ENCODE measurements at places on chromosomes 13 and 19.

GRCh38 chr13:97384371-97384770 is 49.6 kb upstream of the RAP2A start:
- DNase-seq: no peak

GRCh38 chr19:46892252-46893179 is 31.7 kb downstream of the ARHGAP35 start:
- DNase-seq: no peak

GRCh38 chr13:52673465-52673864 is 20.8 kb downstream of the SUGT1 start:
- DNase-seq: peak; percentile 22

DNA sequence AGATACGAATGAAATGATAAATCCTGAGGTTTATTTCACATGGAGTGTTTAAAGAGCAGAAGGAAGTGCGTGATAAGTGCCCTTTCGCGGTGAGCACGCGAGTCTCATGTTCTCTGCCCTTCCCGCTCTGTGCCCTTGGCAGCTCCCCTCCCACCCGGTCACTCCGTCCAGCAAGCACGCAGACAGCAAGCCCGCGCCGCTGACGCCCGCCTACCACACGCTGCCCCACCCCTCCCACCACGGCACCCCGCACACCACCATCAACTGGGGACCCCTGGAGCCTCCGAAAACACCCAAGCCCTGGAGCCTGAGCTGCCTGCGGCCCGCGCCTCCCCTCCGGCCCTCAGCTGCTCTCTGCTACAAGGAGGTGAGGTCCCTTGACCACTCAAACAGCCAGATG is 37.4 kb upstream of the TEX29 start:
- DNase-seq: peak; percentile 7

- peak; percentile 49 for DNase-seq
Observed at GRCh38 chr19:5354403-5354802, 13.8 kb upstream of the PTPRS start.

- no peak for DNase-seq
Observed at GRCh38 chr13:54347531-54347930, 1318.9 kb downstream of the OLFM4 start.

- DNase-seq: no peak
Observed at GRCh38 chr13:101959016-101959415, 442.8 kb downstream of the FGF14 start.

DNA sequence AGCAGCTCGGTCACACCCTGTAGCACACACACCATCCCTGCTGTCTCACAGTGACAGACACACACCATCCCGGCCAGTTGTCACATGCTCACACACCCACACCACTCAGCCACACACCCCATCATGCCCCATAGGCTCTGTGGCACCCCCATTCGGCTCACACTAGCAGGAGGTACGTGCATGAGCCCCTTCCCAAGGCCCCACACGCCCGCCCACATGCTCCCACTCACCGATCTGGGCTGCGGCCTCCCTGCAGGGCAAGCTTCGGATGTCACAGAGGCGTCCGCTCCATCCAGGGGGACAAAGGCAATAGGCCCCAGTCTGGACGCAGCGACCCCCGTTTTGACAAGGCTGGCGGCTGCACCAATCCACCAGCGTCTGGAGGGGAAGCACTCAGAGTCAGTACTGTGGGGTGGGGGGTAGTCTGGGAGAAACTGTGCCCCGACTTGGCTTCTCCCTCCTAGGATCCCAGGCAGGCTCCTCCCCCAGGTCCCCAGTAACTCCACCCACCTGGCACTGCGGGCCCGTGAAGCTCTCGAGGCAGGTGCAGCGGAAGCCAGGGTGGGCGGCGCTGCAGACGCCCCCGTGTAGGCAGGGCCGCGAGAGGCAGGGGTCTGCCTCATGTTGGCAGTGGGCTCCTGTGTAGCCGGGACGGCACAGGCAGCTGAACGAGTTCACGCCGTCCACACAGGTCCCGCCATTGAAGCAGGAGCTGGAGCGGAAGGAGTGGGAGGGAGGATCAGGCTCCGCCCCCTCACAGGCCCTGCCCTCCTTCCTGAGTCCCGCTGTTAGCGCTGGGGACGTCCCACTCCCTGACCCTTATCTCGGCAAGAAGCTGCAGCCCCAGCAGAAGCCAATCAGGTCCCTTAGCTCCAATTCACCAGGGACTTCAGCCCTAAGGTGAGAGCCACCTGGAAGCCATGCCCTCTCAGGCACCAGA is 20.1 kb downstream of the NOTCH3 start:
- peak; percentile 63 for DNase-seq

DNA sequence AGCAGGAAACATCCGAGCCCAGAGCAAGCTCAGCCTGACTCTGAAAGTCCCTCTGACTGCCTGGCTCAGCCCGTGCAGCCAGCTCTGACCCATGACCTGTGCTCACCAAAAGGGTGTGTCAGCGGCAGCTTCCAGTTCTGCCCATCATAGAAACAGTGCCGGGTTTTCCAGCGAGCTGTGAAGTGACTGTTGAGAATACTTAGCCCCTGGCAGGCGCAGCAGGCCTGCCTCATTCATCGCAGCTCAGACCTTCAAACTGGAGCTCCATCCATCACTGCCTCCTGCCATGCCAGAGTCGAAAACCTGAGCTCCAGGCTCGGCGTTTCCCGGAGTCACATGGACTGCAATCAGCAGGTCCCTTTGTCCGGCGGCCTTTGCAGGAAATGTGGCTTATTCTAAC is 16.3 kb upstream of the GSX1 start:
- DNase-seq: no peak

DNA sequence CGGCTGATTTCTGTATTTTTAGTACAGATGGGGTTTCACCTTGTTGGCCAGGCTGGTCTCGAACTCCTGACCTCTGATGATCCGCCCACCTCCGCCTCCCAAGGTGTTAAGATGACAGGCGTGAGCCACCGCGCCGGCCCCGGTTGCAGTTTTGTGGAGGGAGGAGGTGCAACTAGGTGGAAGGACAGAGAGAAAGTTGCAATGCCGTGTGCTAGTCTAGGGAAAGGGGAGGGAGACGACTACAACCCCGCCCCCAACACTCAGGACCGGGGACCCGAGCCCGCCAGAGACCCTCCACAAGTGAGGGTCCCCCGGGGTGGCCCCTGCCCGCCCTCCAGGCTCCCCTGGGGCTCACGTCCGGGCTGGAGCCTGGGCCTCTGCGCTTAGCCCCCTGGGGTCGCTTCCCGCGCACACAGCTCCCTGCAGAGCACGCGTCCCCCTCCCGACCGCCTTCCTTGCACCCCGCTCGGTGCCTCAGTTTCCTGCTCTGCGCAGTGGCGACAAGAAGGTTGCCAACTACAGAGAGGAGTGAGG is 1.2 kb upstream of the ARID3A start:
- DNase-seq: peak; percentile 46

DNA sequence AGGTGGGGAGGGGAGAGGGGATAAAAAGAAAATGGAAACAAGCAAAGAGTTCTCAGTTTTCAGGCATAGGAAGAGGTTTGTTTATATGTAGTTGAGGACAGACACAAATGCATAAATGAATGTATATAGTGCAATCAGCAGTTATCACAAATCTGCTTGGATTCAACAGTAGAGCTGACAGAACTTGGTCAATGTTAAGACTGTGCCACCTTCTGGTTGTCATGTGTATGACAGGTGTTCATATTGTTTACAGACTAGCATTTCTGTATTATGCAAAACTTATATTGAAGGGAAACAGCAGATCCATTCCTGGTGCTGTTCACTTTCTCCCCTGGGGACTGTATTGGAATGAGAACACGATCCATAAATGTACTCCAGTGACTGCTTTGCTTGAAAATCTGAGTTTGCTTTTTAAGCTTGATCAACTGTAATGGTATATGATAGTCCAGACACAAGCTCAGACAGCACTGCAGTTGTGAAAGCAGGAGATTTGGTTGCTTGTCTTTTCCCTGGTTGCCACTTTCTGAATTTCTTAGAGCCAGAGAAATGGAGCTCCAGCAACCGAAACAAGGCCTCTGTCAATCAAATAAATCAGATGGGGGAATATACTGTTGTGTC is 319.5 kb upstream of the OBI1 start:
- DNase-seq: peak; percentile 80

GRCh38 chr13:113785051-113786010 is 26.3 kb downstream of the TMEM255B start:
- no peak for DNase-seq

GRCh38 chr19:17751103-17751911 is at the start of gene FCHO1:
Gene FCHO1, plus strand, starts transcription at chr19:17751477. Its CDS starts 3,688 bp downstream, at chr19:17755165.
- peak; percentile 88 for DNase-seq

DNA sequence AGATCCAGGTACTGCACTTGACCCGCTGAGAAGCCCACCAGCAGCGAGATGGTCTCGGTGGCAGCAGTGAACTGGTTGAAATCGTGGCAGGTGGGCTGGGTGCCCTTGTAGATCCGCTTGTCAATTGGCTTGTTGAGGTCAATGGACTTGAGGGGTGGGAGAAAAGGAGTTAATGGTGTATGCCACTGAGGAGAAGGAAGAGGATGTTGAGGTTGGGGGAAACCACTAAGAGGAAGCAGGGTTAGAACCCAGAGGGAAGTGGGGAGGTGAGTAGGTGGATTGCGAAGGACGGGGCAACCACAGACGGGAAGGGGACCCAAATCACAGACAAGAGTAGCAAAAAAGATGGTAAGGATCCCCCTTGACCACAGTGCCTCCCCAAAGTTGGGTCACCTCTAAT is 1.7 kb downstream of the DMWD start:
- DNase-seq: peak; percentile 88

DNA sequence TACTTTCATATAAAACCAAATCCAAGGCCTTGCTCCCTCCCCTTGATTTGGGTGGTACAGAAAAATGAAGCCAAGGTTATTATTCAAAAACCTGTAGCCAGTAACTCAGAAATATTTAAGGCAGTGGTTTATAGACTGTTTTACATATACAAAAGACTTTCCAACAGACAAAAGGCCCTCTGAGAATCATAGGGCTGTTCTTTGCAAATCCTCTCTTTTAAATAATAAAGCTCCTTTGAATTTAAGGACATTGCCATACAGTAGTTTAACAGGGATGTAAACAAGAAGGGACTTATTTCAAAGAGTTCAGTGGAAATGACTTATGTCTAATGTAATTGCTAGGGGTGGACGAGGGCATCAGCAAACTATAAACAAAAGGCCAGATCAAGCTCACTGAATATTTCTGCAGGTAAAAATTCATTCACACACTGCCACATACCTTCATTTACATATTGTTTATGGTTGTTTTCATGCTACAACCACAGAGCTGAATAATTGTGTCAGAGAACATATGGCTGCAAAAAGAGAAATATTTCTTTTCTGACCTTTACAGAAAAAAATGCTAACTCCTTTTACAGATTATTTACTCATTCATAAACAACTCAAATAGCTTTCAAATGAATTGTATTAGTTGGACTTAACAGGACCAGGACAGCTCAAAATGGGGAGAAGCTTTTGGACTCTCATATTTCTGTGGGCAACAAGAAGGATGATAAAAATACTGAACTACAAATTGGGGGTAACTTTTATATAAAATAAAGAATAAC is 665.6 kb downstream of the SLITRK1 start:
- DNase-seq: no peak

DNA sequence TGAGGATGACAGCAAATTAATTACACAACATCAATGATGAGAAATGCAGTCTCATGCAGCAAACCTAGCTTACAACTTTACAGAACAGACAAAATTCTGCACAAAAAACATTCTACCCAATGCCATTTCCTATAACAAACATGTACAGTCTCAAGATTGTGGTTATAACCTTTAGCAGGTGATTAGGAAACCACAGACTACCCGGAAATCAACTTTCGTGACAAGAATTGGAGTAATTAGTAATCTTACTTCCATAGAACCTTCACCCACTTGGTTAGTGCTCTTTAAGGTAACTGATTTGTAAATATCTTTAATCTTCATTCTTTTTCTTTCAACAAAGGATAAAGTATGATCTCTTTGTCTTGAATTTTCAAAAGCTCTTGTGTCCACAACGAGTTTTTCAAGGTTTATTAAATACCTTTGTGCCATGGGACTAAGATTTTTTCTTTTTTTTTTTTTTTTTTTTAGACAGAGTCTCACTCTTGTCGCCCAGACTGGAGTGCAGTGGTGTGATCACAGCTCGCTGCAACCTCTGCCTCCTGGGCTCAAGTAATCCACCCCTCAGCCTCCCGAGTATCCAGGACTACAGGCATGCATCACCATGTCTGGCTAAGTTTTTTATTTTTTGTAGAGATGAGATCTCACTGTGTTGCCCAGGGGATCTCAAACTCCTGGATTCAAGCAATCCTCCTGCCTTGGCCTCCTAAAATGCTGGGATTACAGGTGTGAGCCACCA is 78.8 kb downstream of the MAP4K1 start:
- DNase-seq: peak; percentile 47

DNA sequence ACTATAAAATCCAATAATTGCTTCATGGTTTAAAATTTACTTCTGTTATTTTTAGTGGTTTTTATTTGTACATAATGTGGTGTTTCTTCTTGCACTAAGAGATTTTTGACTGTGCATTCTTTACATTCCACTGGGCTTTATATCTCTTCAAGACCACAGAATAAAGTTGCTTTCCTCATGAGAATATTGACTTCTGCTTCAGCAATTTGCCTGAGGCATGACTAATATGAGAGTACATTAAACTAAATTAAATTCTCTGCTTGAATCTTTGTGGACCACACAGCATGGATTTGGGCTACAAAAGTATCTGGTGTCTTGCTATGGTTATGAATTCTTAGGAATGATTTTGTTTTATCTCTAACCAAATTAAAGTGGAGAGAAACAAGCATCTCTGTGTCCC is 1463.4 kb upstream of the PCDH20 start:
- no peak for DNase-seq

DNA sequence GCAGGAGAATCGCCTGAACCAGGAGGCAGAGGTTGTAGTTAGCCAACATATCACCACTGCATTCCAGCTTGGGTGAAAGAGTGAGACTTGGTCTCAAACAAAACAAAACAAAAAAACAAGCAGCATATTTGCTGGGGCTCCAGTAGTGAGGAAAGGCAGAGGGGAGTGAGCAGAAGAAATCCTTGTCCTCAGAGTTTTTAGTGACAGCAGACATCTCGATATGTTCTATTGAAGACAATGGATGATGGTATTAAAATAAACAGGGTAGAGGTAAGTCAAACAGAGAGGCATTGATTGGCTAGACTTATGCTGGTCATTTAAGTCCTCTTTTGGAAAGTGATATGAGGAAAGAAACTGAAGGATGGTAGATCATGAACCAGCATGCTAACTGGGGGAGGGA is 19.0 kb downstream of the NLRP7 start:
- peak; percentile 54 for DNase-seq

GRCh38 chr19:15115080-15115479 is 7.9 kb downstream of the SYDE1 start:
- no peak for DNase-seq

GRCh38 chr13:60324131-60324530 is 72.9 kb upstream of the TDRD3 start:
- DNase-seq: no peak

- DNase-seq: peak; percentile 92
Observed at GRCh38 chr19:10104665-10105508, 1.3 kb upstream of the PPAN start.
